Effector memory CD8-positive, alpha-beta T cell (primary cell): ENCODE measurements at places on chromosomes 3 and 15.

DNA sequence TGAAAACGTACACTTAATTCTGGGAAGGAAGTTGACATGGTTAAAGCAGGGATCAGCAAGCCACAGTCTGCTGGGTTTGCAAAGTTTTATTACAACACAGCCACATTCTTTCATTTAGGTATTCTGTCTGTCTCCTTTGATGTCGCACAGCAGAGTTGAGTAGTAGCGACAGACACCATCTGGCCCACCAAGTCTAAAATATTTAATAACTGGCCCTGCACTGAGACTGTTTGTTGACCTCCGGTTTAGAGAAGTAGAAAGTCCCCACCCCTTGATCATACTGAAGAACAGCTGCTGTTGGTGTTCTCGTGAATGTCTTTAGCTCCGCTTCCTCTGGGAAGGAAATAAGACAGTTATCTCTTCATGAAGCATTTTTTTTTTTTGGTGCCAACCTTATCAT lies 66.2 kb downstream of the MCTP2 start:
- no peaks in the 10 kb centered on the region for H3K27me3 ChIP-seq
- H3K4me1 ChIP-seq, result peaks cover 48% of the 10 kb centered on the region
- no peak overlapping the region for H3K4me3 ChIP-seq
- H3K36me3 ChIP-seq, result peaks cover 7% of the 10 kb centered on the region

GRCh38 chr15:78304216-78305066 lies 5.0 kb upstream of the SKIC8 start:
- no peak for DNase-seq
- no peak overlapping the region for H3K27ac ChIP-seq
- H3K4me1 ChIP-seq, result peaks cover 6% of the 10 kb centered on the region
- H3K27me3 ChIP-seq, result peaks cover 43% of the 10 kb centered on the region
- H3K4me3 ChIP-seq, result no peak overlapping the region

- no peaks in the 10 kb centered on the region for H3K27me3 ChIP-seq
- H3K4me3 ChIP-seq, result peak overlapping the region; percentile 89
- H3K27ac ChIP-seq, result peak overlapping the region; percentile 100
- peaks cover 26% of the 10 kb centered on the region for H3K36me3 ChIP-seq
These were observed 43.9 kb downstream of the THBS1 start for GRCh38 chr15:39624806-39625205.

DNA sequence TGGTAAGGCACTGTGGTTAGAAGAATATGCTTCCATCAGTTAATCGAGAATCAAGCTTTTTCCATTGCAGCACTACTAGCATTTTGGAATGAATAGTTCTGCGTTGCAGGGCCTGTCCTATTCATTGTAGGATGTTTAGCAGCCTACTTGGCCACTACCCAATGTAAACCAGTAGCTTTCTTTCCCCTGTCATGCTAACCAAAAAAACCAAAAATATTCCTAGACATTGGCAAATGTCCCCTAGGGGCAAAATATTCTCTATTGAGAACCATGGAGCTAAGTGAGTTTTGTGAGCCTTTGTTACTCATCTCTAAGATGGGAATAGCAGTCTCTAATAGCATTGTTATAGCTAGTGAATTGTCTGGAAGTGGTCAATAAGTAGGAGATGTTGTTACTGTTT lies 187.2 kb downstream of the CADPS start:
- no peak overlapping the region for H3K4me3 ChIP-seq
- H3K4me1 ChIP-seq, result no peaks in the 10 kb centered on the region
- DNase-seq, result no peak
- no peak overlapping the region for H3K27ac ChIP-seq
- H3K27me3 ChIP-seq, result no peaks in the 10 kb centered on the region

DNA sequence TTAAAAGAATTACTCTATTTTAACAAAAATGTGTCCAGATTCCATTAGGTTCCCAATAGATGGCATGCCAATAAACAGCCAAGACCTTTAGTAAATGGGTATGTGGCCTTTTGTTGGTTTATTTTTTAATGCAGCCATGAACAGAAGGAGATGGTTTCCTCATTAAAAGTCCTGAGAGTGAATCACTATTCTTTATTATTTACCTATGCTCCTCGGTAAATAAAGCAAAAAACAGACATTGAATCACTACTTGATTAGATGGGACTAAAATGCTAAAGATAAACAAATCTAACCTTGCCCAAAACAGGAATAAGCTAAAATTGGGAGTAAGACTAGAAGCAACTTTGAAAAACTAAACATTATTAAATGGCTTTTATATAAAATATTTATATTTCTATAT lies 94.2 kb downstream of the TNIK start:
- no peak for DNase-seq
- H3K27ac ChIP-seq, result no peak overlapping the region
- H3K4me1 ChIP-seq, result peaks cover 58% of the 10 kb centered on the region
- H3K27me3 ChIP-seq, result no peaks in the 10 kb centered on the region
- peaks cover 10% of the 10 kb centered on the region for H3K36me3 ChIP-seq

GRCh38 chr3:124234852-124235252 lies 242.9 kb upstream of the ROPN1 start:
- DNase-seq, result no peak
- H3K4me1 ChIP-seq, result no peaks in the 10 kb centered on the region
- no peak overlapping the region for H3K27ac ChIP-seq
- H3K4me3 ChIP-seq, result no peak overlapping the region
- peaks cover 38% of the 10 kb centered on the region for H3K27me3 ChIP-seq
- H3K36me3 ChIP-seq, result peaks cover 4% of the 10 kb centered on the region

GRCh38 chr3:140463355-140463754 lies 214.5 kb upstream of the TRIM42 start:
- H3K27me3 ChIP-seq, result peaks cover 21% of the 10 kb centered on the region
- no peak for DNase-seq
- no peak overlapping the region for H3K4me3 ChIP-seq
- H3K27ac ChIP-seq, result no peak overlapping the region
- H3K36me3 ChIP-seq, result no peaks in the 10 kb centered on the region
- peaks cover 6% of the 10 kb centered on the region for H3K4me1 ChIP-seq

DNA sequence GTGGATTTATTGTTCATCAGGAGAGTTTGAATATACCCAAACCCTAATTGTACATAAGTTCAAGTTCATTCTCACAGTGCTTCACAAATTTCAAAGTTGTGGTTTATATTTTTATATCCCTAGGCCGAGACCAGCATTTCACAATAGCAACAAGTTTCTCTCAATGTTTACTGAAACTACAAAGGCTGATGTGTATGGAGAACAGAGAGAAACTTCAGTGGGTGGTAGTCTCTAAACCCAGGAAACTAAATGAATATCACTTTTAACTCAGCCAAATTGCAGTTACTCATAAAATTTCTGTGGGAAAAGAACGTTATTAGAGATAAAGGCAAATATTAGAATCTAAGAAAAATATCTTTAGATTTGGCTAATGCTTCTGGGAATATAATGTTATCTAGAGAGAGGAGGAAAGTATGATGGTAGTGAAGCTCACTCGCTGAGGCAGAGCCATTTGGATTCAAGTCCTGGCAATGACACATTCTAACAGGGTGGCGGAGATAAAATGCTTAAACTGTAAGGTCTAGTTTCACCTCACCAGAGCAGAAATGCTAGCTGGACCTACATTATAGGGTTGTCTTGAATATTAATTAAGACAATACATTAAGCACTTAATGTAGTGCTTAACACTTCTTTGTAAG lies 514.8 kb downstream of the EPHA3 start:
- no peaks in the 10 kb centered on the region for H3K4me1 ChIP-seq
- no peaks in the 10 kb centered on the region for H3K36me3 ChIP-seq
- H3K4me3 ChIP-seq, result no peak overlapping the region
- no peaks in the 10 kb centered on the region for H3K27me3 ChIP-seq

DNA sequence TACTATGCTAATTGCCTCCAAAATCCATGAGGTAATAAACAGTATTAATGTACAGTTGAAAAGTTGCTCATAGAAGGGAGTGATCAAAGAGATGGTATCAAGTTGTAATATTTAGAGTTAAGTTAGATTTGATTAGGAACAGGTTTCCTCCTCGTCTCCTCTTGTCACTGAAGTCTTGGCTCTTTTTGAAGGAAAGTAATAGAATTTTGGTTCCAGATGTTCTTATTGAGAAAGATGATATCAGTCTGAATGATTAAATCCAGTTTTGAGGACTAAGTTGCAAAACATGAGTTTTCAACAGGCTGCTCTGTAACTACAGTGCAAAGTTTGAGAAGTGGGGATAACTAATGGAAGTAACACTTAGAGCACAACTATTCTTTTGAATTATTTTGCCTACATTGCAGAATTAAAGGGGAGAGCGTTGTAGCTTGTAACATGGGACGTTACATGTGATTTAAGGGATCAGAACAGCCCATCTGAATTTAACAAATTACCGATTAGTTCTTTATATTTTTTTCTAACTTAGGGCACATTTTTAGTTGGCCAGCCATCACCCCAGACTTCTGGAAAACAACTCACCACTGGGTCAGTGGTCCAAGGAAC lies 48.3 kb downstream of the MAP6D1 start:
- H3K4me1 ChIP-seq, result no peaks in the 10 kb centered on the region
- no peaks in the 10 kb centered on the region for H3K27me3 ChIP-seq
- no peak for DNase-seq

DNA sequence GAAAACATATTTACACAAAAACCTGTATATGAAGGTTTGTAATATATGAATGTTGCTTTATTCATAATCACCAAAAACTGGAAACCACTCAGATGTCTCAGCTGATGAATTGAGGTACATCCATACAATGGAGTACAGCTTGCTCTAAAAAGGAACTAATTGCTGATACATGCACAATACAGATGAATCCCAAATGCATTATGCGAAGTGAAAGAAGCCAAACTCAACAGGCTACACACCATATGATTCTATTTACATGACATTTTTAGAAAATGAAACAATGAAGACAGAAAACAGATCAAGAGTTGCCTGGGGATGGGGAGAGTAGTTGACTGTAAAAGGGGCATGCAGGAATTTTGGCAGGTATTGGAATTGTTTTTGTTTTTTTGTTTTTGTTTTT lies 95.5 kb downstream of the IQCH start:
- no peak overlapping the region for H3K27ac ChIP-seq
- no peaks in the 10 kb centered on the region for H3K36me3 ChIP-seq
- H3K27me3 ChIP-seq, result peaks cover 8% of the 10 kb centered on the region
- no peaks in the 10 kb centered on the region for H3K4me1 ChIP-seq

DNA sequence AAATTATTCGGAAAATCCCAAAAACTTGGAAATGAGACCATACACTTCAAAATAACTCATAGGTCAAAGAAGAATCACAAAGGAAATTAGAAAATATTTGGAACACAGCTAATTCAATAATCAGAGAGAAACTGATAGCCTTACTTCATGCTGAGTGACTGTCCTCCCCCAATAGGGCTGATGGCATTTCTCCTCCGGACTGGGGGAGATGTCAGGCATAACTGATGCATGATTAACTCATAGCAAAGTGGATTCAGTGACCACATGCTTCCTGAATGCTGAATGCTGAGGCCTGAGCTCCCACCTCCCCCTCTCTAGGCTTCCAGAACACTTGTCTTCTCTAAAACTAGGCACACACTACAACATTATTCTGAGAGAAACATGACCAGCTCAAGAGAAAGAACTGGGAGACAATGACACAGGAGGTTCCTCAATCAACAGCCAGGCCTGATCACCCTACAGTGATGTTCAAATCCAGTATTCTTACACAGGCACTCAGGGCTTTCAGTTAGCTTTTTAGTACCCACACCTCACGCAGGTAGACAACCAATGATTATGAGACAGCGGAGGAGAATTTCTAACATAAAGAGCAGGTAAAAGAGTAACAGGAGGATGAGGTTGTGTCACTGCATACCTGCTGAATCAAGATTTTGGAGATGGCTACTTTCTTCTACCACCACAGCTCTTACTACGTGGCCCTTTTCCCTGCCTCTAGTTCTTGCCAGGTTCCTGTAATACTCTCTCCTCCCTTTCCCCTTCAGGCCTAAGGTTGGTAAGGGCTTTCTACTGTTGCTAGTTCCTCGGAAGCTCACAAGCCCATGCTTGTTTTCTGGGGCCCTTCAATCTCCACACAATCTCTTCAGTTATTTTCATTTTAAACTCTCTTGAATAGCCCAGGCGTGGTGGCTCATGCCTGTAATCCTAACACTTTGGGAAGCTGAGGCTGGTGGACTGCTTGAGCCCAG lies 96.1 kb downstream of the FMN1 start:
- H3K27ac ChIP-seq, result no peak overlapping the region
- no peaks in the 10 kb centered on the region for H3K4me1 ChIP-seq
- no peaks in the 10 kb centered on the region for H3K27me3 ChIP-seq
- DNase-seq, result no peak

GRCh38 chr3:42735019-42735418 lies 32.4 kb upstream of the HHATL start:
- H3K4me3 ChIP-seq, result no peak overlapping the region
- no peak overlapping the region for H3K27ac ChIP-seq
- no peak for DNase-seq
- peaks cover under 1% of the 10 kb centered on the region for H3K27me3 ChIP-seq
- no peaks in the 10 kb centered on the region for H3K4me1 ChIP-seq
- H3K36me3 ChIP-seq, result no peaks in the 10 kb centered on the region

- no peak overlapping the region for H3K4me3 ChIP-seq
- DNase-seq, result no peak
- H3K27ac ChIP-seq, result no peak overlapping the region
- H3K36me3 ChIP-seq, result no peaks in the 10 kb centered on the region
- H3K4me1 ChIP-seq, result no peaks in the 10 kb centered on the region
These were observed 823.0 kb upstream of the NECTIN3 start for GRCh38 chr3:110248666-110249065.

DNA sequence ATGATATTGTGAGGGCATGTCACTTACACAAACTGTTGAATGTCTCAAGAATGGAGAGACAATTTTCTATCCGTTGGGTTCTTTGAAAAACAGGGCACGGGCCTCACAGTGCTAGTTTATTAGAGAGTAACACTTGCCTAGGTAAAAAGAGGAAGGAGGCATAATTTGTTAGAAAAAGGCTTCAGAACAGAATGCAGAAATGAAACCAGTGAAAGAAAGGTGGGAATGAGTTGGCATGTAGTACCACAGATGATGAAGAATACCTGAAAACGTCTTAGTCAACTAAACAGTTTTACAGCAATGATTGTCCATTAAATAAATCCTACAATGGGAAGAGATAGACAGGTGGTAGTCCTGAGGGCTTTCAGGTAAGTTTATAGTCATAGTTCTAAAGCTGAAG lies 1399.7 kb upstream of the CADM2 start:
- H3K4me1 ChIP-seq, result no peaks in the 10 kb centered on the region
- H3K27ac ChIP-seq, result no peak overlapping the region
- DNase-seq, result no peak
- H3K27me3 ChIP-seq, result no peaks in the 10 kb centered on the region
- H3K36me3 ChIP-seq, result no peaks in the 10 kb centered on the region
- no peak overlapping the region for H3K4me3 ChIP-seq

DNA sequence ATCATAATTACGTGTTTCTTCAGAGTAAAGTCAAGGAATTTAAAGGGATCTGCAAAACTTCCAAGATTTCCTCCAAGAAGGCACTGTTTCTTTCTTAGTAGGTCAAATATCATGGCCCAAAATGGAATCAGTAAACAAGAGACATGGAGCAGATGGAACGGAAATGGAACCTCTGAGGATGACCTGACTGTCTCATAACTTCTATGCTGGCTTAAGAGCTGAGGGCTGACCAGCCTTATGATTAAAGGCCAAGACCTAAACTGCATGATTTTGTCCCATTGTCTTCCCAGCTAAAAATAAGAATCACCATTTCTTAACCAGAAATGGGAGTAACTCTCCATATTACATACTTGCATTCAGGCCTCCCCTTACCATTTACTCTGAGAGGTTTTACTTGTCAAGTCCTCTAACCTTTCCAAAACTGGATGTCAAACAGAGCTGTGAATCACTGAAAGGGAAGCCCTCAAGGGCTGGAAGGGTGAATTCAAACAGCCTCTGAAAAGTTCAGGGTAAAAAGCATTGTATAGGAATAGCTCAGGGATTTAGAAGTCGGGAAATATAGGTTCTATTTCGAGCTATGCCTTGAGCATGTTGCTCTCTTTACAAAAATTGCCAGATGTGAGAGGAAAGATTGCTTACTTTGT lies 103.7 kb downstream of the MEIS2 start:
- no peaks in the 10 kb centered on the region for H3K36me3 ChIP-seq
- H3K4me3 ChIP-seq, result no peak overlapping the region
- H3K4me1 ChIP-seq, result no peaks in the 10 kb centered on the region
- no peak for DNase-seq
